ENCODE measurements at places on chromosomes 1 and 21.

DNA sequence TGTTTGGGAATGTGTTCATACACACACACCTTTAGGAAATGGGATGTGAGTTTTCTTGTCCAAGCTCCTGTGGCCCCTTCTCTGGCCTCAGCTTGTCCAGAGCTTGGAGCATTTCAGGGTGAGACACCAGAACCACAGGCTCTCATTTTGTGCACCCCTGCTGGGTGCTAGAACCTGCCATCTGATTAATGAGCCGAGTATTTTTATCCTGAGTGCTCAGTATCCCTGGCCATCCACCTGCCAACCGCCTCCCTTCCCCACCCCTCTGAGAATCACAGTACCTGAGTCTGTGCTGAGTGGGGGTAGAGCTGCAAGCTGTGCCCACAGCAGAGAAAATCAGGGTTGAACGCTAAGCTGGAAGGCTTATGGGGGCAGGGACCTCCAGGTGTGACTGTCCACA lies 1.4 kb downstream of the CASQ1 start:
- no peak for DNase-seq

GRCh38 chr1:4637616-4638344 lies 16.6 kb upstream of the AJAP1 start:
- DNase-seq: no peak

DNA sequence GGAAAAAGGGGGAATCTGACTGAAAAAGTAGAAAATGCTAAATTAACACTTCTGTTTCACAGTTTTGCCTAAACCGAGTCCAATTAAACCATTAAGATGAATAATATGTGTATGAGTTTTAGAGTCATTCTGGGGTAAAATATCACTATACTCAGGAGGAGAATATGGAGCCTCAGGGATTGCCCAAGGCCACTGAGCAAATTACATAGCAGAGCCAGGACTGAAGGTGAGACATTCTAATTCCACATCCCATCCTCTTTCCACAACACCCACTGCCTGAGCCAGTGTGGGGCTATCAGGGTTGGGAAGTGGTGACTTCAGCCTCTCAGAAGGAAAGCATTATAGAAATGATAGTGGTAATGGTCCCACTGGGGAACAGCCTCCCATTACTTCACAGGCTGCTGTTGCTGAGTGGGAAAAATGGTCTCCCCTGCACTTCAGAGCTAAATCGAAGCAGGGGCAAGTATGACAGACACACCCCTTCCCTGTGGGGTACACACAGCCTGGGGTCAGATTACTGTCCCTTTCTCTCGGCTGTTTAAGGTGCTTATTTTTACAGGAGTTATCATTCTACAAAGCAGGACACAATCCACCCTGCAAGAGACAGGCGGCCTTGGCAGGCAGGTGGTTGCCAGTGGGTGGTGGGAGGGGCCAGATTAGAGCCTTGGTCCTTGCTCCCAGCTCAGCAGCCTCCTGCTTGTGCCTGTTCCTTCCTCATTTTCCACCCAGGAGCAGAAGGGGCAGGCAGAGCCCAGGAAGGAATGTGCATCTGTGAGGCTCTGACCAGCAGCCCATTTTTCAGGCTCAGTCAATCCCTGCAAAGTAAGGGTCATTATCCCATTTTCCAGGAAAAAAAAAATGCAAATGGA lies 9.5 kb upstream of the BCAR3 start:
- no peak for DNase-seq

- DNase-seq: no peak
Observed at GRCh38 chr1:156430303-156430702, 61.3 kb downstream of the RHBG start.

GRCh38 chr1:159743651-159744410 lies 29.4 kb upstream of the CRP start:
- DNase-seq: no peak

- DNase-seq: no peak
Observed at GRCh38 chr1:244346972-244347618, 104.6 kb downstream of the ADSS2 start.

- DNase-seq: no peak
Observed at GRCh38 chr21:46622226-46622625, 13.2 kb upstream of the PRMT2 start.

GRCh38 chr1:38270849-38271633 lies 224.4 kb upstream of the POU3F1 start:
- DNase-seq: no peak

DNA sequence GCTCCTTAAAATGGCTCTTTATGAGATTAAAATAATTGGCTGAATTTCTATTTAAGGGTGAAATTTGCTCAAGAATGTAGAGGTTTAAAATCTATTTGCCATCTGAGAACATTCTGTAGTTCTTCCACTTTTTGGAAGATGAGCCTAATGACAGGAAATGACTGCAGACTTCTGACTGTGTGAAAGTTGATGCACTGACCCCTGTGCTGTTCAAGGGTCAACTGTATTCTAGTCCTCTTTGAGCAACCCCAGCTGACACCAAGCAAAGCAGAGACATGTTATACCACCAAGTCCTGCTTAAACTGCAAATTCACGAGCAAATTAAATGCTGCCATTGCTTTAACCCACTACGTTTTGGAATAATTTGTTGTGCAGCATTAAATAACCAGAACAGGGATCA lies 26.6 kb downstream of the DDAH1 start:
- no peak for DNase-seq

DNA sequence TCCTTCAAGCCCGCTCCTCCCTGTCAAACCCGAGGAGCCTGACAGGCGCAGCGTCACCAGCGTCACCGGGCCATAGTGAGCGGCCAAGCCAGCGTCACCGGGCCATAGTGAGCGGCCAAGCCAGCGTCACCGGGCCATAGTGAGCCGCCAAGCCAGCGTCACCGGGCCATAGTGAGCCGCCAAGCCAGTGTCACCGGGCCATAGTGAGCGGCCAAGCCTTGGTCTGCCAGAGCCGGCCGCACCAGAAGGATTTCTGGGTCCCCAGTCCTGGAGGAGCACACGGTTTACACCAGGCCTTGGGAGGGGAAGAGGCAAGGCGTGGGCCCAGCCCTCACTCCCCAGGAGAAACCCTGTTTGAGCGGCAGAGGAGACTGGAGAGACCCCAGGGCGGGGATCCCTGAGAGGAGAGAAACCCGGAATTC lies 39.8 kb upstream of the COL18A1 start:
- DNase-seq: no peak

- no peak for DNase-seq
Observed at GRCh38 chr1:150150133-150151021, 661 bp downstream of the PLEKHO1 start.

- DNase-seq: no peak
Observed at GRCh38 chr1:1385931-1386330, 10.9 kb upstream of the AURKAIP1 start.

DNA sequence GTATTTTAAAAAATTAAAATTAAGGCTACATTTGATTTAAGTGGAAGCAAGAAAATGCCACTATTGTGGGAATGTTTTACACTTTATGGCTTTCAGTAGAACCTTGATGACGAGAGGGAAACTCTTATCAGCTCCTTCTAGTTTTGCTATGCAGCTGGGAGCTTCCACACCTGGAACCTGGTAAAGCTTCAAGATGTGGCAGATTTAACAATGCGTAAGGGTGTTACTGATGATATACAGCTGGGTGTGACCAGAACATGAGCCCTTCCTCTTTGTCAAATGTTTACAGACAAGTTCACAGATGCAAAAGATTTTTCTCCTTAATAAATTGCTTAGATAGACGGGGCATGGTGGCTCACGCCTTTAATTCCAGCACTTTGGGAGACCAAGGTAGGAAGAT lies 20.3 kb downstream of the TTC13 start:
- no peak for DNase-seq

DNA sequence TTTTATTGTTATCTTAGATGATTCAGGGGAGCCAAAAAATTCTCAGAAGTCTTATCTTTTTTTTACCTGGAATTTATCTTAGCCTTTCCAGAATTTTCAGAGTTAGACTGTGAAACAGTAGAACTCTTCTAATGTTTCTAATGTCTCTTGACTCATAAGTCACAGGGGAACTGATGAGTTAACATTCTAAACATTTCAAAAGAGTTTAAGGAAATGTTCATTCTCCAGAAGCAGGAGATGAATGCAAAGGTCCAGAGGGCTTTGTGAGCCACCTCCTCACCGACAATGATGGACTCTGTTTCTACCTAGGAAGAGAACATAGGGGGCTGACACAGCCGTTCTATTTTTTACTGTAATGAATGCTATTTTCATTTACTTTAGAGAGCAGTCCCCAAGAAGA lies 157.5 kb downstream of the BRINP2 start:
- DNase-seq: no peak
